Fibroblast of skin of back (primary cell): ENCODE measurements at places on chromosomes 6 and 20.

- DNase-seq, result no peak
Measured at GRCh38 chr20:44188752-44189151, 1.8 kb upstream of the JPH2 start.

GRCh38 chr6:107179004-107179403 is 63.7 kb upstream of the BEND3 start:
- DNase-seq, result no peak

- DNase-seq, result no peak
Measured at GRCh38 chr6:29961966-29962365, 19.6 kb downstream of the HLA-A start.

DNA sequence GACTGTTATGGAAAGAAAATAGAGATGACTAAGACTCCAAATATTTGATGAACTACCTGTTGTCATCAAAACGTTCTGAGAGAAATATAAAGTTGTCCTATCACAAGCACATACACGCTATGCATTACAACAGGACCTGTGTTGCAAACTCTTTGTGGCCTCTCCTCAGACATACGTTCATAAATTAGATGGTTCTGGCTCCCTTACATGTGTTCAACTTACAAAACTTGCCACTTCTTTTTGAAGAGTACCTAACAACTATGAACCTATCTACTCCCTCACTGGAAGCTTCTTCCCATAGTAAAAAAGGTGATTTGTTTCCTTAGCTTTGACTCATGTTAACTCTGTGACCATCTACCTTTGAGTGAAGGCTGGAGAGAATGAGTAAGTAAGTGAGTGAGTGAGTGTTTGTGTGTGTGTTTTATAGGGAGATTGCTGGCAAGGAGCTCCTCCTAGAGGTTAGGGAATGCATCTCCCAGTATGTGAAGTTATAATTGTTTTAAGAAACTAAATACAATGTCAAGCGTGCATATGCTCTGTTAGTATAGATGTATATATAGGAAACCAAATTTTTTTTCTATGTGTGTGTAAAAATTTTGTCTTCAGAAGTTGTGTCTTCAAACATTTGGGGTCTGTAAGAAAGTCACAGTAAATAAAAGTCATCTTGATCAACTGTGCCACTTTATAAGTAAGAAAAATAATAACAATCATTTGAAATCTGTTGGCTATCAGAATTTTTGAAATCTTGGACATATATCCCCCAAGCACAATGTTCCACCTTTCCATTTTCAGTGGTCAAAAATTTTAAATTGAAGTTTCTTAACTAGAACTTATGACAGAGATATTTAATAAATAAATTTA is 1211.1 kb upstream of the GJE1 start:
- peak; percentile 85 for DNase-seq

GRCh38 chr6:166553563-166554271 is 32.8 kb downstream of the RAMACL start:
- DNase-seq, result peak; percentile 92

DNA sequence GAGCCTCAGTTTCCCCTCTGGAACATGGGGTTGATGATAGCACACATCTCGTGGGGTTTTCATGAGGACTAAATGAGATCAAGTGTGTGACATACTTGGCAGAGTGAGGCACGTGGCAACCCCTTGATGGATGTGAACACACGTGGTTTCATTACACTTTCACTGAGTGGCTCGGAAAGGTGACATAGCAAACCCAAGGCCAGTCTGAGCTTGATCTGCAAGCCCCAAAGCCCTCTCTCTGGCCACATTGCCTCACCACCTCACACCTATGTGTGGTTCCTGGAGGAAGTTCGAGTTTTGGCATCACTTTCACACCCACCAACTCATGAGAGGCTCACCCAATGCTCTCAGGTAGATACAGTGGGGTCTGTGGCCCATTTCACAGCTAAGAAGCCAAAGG is 60.0 kb downstream of the CPNE5 start:
- no peak for DNase-seq
